ENCODE measurements at places on chromosomes 13 and 19.

GRCh38 chr13:64725492-64725891 is 2504.6 kb downstream of the PCDH9 start:
- no peak for DNase-seq

DNA sequence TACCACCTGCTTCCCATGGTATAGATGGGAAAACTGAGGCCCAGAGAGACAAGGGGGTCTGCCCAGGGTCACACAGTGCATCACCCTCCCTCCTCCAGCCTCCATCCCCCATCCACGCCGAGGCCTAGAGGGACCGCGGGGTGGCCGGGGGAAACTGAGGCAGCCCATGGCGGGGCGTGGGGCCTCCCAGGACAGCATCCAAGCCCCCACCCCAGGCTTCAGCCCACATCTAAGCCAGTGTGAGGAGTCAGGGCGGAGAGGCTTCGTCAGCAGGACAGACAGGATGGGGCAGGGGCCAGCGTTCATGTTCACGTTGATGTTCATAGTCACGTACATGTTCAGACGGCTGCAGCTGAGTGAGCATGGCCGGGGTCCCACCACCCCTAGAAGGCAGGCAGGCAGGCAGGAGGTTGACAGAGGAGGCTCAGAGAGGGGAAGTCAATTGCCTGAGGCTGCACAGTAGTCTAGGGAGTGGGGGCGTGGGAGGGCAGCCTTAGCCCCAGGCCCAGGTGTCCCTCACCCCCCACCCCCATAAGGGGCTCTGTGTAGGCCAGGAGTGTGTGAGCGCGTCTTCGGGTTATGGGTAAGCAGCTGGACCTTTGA is 23.3 kb downstream of the SMIM24 start:
- DNase-seq = no peak

DNA sequence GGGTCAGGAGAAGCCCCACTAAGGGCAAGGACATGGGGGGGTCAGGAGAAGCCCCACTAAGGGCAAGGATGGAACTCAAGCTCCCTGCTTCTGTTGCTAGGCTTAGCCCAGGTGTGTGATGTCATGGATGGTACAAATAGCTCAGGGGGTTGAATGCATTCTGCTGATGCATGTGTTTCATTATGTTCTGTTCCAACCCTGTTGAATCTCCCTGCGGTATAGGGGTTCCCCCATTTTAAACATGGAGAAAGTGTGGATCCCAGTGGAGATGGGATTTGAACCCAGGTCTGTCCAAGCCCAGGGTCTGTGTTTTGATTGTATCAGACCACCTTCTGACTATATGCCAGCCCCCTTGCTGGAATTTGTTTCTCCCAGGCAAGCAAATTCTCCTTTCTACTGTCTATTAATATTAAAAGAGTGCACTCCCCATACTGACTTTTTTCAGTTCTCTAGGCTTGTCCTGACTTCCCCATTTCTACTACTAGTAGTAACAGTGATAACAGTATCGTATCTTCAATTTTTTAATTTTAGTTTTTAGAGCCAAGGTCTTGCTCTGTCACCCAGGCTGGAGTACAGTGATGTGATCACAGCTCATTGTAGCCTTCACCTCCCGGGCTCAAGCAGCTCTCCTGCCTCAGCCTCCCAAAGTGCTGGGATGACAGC is 6.7 kb downstream of the ZNF865 start:
- DNase-seq = no peak

DNA sequence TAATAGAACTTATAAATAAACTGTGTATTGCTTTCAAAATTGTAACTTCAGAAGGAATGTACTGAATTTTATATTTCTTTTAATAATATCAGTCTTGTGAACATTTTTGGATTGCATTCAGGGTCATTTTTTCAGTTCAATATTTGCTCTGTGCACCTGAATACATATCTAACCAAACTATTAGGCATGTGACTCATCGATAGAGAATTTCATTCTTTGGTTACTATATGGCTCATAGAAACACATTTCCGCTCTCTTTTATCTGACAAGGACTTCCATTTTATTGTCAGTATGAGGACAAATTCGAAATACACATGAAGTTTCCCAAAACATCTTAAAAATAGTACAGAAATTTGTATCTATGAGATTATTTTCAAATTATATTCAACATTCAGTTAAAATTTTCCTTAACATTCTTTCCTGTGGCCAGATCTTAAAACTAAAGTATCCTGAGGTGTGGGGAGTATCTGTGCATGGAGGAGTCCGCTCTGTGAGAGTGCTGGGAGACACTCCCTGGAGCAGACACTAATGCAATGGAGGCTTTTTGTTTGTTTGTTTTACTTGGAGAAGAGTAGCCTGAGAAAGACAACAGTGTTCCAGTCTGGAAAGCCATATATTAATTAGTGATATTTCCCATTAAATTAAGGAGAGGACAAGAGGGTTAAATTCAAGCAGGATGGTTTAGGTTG is 483.6 kb downstream of the PCDH20 start:
- DNase-seq = no peak

GRCh38 chr19:18156841-18157464 is 4.0 kb downstream of the PIK3R2 start:
- DNase-seq = peak; percentile 53

DNA sequence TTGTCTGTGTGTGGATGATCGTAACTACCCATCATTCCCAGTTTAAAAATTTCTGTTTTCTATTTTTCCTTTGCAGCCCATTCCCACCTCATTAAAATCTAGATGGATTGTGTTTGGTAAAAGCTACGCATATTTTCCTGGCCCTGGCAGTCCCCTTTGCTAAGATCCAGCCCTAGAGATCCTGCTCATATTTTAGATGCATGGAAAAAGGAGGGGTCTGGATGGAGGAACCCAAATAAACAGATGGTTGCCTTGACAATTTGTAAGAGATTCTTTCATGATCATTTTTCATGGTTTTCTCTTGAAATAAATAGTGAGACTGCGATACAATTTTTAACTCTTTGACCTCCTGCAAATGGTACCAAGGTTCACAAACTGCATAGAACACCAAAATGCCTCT is 174.4 kb downstream of the SLC7A1 start:
- no peak for DNase-seq

GRCh38 chr13:20206065-20206697 is 13.4 kb upstream of the GJB2 start:
- DNase-seq = no peak

DNA sequence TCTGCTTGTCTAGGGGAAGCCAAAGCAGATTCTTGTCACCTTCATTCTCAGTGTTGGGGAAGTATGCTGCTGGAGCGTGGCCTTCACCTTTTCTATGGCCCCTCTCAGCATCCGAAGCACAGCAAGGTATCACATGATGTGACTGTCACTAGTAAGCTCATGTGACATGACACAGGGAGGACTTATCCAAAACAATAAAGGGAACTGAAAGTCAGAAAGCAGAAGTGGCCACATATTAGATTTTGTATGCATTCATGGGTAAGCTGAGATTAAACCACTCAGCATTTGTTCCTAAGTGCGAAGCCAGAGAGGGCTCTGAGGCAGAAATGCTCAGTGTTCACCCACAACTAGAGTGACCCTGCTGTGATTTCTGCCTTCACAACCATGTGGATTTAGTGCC is 72.8 kb upstream of the PCDH8 start:
- DNase-seq = peak; percentile 46

DNA sequence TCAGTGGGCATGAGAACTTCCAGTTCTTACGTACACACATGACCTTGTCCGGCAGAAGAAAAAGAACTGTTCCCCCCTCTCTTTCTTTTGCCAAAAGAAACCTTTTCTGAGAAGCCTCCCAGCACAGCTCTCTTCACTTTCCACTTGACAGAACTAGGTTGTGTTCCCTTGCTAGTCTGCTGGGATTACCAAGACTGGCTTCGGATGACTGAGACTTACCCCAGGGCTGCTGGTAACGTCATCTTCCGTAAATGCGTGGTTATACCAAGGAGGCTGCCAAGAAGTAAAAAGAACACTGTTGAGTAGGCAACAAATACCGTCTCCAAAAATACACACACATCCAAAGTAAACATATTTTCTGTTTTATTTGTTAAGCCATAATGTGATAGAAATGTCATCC is 908.2 kb downstream of the EFNB2 start:
- no peak for DNase-seq

- no peak for DNase-seq
Measured at GRCh38 chr13:83710133-83710515, 172.2 kb downstream of the SLITRK1 start.

GRCh38 chr13:66700117-66700601 is 530.0 kb downstream of the PCDH9 start:
- no peak for DNase-seq

DNA sequence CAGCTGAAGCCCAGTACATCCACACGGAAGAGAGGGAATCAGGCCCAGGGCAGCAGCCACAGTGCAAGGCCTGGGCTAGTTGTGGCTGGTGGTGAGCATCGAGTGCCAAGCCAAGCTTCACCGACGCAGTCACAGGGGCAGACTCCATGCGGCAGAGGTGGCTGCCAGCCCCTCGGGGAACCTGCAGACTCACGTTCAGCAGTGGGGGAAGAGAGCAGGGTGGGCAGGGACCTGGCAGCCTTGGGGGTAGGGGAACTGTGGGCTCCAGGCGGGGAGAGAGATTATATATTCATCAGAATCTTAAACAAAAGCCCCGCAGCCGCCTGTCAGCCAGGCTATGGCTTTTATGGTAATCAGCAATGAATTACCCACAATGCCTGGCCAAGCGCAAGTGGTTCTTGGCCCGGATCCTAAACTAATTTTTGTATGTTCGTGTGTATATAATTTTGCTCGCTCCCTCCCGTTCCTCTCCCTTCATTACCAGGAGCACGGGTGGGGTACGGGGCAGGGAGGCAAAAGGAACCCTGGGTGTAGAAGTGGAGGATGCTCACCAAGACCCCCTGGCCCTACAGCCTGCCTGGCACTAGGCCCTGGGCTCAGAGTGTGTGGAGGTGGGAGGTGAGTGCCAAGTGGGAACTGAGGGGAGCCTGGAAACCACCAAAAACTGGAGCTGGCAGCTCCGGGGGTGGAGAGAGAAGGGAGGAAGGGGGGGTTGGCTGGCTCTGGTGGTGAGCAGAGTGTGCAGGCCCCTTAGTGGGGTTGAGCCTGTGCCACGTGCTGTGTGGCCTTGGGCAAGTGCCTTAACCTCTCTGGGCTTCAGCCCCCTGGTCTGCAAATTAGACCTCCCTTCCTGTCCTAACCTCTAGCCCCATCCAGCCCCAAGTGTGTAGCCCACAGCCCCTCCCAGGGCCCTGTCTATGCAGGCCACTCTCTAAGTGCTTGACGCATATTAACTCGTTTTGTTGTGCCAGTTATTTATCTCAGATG is 31.9 kb downstream of the PTPRS start:
- no peak for DNase-seq

DNA sequence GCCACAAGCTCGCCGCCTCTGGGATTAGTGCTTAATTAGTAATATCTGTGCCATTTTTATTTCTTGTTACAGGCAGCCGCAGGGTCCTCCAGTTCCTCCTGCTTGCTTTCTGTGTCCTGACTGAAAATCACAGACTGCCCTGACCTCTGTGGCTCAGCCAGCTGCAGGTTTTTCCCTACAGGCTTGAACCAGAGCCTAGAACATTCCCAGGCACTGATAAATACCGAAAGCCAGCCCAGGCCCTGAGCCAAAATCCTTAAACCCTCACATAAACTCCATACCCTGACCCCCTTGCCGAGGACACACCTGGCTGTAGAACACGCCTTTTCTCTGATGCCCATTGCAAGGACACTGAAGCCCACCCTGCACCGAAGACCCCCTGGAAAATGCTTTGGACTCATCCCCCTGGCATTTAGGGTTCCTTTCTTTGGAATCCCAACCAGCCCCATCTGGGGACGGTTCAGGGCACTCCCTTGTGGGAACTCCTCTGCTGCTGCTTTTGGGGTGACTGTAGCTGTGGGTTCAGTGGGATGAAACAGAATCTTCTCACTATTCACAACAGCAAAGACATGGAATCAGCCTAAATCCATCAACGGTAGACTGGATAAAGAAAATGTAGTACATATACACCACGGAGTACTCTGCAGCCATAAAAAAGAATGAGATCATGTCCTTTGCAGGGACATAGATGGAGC is 15.5 kb downstream of the DPP9 start:
- DNase-seq = no peak

GRCh38 chr13:111210544-111211469 is 95.7 kb downstream of the ARHGEF7 start:
- DNase-seq = no peak

DNA sequence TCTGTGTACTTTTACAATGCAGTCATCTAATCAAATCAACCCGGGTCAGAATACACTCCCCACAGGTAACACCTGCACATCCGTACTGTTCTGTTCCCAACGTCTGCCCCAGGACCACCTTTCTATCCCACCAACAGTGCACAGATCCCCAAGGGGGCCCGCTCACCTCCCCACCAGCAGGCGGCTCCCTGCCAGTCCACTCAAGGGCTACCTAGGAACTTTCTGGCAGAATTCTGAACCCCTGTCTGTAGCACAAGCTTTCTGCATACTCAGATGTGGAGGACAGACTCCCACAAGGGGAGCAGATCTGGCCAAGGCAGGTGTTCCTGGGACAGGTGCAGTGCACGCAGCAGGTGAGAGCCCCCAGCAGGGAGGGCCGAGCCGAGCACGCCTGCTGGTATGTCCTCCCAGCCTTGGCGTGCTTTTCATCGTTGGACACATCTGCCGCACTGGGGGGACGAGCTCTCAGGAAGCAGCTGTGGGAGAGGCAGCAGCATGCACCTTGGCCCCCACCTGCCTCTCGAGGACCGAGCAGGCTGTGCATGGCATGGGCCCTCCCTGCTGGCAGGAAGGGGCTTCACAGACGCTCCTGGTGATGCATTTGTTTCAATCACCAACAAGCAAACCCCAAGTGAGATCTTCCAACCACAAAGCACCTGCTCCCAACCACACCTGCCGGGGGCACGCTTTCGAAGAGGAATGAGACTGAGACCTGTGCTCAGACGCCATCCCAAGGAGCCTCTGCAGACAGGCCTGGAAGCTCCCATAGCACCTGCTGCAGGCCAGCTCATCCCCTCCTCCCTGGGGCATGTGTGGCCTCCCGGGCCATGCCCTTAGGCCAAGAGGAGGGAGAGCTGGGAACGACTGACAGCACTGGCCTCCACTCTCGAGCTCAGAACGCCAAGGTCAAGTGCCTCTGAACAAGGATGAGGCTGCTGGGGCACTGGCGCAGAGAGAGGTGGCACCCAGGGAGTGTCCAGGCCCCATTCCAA is 35.9 kb downstream of the RAB20 start:
- no peak for DNase-seq

DNA sequence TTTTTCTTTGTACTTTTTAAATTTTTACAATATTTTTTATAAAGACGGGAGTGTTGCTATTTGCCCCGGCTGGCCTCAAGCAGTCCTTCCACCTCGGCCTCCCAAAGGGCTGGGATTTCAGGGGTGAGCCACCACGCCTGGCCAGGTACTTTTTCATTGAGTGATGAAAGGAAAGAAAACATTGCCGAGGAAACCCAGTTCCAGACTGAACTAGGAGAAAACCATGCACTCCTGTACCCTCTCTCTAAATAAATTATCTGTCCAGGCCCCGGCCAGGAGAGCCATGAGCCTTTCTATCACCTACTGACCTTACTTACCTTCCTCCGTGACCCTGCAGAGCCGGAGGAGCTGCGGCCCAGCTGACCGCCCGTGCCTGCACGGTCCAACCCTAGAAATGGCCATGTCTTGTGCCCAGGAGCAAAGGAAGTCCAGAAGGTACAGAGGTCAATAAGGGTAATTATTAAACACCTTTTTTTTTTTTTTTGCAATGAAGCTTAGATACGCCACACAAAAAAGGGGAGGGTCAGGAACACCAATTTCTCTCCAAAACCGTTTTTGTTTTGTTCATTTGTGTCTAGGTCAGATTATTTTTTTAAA is at the start of gene SLC7A9:
Gene SLC7A9 (minus strand): TSS at position 399 of the 597 bp plus-strand sequence. CDS start 1,233 bp downstream, outside the sequence.
- no peak for DNase-seq

GRCh38 chr19:33604651-33605050 is 17.1 kb upstream of the CHST8 start:
- DNase-seq = no peak

GRCh38 chr13:59755632-59756290 is 408.0 kb downstream of the DIAPH3 start:
- no peak for DNase-seq

Measured in KBM-7 (cell line).